Progenitor cell of endocrine pancreas (in vitro differentiated cells): ENCODE measurements at places on chromosomes 11 and 22.

- no peak for DNase-seq
Observed at GRCh38 chr22:35542939-35543516, 2.4 kb downstream of the RASD2 start.

GRCh38 chr22:17865183-17866055, 91.2 kb upstream of the BID start:
- DNase-seq = no peak

DNA sequence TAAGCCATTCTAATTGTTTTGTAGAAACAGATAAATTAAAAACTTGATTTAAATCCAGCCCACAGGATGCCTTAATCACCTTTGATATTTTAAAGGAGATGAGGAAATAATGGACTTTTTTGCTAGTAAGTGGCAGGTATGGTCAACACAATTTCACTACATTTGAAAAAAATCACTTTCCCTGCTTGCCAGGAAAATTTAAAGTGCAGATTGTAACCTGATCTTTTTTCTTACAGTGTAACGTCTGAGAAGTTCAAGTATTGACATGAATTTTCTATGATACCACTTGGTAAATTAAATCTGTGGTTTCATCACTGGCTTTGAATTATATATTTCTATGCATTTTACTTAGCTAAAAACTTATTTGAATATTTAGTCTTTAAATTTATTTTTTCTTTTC, 65.3 kb downstream of the ARHGEF12 start:
- DNase-seq = no peak

DNA sequence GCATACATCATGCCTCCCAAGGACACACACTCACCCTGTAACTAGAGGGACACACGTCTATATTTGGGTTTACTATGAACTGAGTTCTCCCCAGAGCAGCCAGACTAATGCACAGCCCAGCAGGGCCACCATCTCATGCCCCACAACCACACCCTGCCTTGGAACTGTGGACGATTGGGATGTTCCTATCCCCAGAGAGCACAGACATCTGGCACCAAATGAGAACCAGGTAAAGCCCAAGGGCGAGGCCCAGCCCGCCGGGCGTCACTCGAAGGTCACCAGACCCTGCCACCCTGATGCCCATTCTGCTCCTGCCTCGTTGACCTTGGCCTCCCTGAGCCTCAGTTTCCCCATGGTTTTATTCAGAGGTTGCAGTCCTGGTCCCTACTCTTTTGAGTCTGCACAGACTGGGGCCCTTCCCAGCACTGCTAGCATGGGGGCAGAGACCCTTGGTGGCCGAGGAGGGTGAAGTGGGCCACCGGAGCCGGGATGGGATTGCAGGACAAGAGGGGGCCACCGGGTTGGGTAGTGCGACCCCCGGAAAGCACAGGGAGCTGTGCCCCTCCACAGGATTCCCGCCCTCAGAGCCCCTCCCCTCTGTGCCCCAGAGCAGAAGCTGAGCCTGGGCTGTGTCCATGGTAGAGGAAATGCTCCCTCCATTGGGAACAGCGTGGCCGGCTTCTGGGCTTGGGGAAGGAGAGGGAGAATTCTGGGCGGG, 56.8 kb downstream of the IGLL5 start:
- peak; percentile 5 for DNase-seq

GRCh38 chr11:95680169-95680929, 109.2 kb downstream of the FAM76B start:
- no peak for DNase-seq

DNA sequence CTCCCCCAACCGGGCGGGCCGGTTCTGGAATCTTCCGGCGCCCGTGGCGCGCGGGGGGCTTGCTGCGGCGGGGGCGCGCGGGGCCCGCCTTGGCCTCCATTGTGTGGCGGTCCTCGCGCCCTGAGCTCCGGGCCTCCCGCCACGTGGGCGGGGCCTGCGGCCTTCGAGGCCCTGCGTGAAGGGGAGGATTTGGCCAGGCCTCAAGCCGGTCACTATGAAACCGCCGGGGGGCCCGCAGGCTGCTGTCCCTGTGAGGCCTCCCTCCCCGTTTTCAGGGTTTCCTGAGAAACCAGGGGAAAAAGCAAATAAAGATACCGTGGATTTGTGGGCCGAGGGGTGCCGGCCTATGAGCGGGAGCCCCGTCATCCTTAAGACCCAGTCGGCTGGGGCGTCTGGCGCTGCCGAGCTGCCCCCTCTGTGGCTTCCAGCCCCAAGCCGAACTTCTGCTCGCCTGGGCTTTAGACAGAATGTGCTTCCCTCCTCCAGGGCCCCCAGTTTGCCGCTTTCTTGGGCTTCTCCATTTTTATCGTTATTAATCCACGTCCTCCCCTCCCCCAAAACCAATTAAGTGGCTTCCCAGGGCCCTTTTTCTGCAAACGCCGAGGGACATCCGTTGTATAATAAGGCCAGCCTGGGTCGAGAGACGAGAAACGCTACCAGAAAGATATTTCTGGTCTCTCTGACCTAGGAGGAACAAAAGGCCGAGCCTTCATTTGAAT, 602 bp downstream of the EWSR1 start:
- DNase-seq = peak; percentile 53

DNA sequence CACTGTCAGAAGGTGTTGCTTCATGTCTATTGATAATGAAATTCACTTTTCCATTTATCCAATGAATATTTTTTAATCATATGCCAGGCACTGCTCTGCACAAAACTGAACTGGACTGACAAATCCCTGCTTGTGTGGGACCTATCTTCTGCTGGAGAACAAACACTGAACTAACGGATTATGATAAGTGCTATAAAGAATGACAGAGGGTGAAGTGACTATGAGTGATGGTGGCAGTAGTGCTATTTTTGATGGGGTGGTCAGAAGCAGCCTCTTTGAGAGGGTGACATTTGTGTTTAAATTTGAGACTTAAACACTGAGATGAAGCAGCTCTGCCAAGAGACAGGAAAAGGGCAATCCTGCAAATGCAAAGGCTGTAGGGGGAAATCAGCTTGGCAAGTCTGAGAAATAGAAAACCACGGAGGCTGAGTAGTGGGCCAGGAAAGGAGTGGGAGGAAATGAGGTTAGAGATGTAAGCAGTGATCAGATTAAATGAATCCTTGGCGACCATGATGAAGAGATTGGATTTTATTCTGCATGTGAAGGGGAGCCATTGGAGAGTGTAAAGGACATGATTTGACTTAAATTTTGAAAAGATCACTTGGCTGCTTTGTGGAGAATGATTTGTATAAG, 6.0 kb downstream of the TBCEL start:
- DNase-seq = no peak

GRCh38 chr11:12629601-12630313, 44.5 kb upstream of the TEAD1 start:
- no peak for DNase-seq

- DNase-seq = no peak
Observed at GRCh38 chr11:43626798-43627197, 53.7 kb upstream of the HSD17B12 start.

DNA sequence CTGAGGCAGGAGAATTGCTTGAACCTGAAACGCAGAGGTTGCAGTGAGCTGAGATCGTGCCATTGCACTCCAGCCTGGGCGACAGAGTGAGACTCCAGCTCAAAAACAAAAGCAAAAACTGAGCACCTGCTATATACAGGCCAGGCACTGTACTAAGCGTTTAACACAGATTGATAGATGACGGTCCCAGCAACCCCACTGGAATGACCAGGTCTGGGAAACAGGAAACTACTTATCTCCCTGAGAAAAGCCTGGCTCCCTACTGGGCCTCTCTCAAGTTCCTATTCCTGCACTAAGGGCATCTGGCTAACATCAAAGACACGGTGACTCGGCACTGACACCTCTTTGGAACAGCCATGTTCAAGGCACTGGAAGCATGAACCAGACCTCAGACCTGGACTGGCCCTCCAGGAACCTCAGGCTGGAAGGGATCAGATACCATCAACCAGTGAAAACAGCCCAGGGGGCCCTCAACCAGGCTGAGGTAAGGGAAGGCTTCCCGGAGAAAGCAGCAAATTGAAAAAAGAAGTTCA, 16.6 kb downstream of the ARAP1 start:
- DNase-seq = no peak

DNA sequence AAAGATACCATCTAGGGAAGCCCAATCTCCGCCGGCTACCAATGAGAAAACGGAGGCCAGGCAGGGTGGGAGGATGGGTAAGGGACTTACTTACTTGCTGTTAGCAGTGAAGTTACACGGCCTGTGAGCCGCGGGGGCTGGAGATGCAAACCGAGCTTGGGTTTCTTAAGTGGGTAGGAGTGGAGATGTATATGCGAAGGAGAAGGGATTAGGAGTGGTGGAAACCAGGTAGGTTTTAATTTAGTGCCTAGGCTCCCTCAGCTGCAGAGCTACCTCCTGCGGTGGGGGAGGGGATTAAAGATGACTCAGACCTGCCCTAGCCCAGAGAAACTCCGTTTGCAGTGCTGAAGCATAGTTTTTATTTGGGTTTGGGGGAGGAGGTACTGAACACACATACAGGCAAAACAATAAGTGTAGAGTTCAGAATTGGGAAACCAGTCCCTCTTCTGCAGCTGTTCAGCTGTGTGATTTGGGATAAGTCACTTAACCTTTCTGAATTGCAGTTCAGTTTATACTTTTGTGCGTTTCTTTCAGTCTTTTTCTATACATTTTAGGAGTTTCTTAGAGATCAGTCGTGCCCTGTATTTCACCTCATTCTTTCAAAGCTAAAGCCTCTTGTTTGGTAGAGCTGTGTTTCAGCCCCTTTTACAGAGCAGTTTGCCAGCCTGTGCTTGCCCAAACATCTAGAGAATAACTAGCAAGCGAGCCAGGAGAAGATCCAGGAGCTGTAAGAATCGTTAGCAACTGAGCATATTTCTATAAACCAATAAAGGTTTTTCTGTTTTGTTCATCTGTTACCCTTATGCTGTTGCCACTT, 596 bp upstream of the TNRC6B start:
- DNase-seq = no peak

DNA sequence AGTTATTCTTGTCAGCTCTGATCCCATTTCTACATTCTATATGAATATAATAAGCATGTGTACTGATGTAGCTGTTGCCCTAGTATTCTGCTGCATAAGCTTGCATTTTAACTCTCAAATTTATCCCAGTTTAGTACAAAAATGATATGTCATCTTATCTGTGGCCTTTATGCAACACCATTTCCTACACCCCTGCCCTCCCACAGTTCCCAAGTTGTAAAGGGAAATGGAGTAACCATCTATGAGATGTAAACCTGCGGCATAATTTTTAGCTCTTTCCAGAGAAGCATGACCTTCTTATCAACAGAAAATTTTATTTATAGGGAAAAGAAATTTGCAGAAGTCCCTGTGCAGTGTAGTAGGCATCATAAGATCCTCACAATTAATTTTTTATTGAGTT, 18.9 kb upstream of the CARD18 start:
- no peak for DNase-seq

DNA sequence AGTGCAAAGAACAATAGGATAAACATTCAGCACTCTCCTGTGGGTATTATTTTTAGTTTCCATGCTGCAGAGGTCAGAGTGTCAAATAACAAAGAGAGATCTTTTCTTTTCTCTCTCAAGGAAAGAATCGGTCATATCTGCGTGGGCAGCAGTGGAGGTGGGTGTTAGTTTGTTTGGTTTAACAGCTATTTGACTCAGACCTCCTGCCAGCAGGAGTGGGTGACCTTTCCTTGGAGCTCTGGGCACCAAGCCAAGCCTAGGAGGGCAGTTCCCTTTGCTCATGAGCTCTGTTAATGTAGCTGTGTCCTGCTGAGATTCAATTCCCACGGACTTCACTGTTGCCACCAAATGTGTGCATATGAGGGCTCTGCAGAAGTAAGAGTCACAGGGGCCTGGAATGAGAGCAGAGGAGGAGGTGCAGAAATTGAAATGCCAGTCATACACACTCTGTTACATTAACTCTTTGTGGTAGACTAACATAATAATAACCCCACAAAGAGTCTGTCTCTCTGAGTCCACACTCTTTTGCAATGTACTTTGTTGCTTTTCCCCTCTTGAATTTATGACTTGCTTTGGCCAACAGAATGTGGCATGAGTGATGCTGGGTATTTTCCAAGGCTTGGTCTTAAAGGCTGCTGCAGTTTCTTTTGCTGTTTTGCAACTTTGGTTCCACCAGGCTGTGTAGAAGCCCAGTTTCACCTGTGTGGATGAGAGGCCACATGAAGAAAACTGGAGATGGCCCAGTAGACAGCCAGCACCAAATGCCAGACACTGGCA, 76.0 kb upstream of the GRK3 start:
- DNase-seq = no peak

- no peak for DNase-seq
Observed at GRCh38 chr22:30284666-30285065, 4.6 kb downstream of the CASTOR1 start.

- peak; percentile 48 for DNase-seq
Observed at GRCh38 chr22:38843201-38843656, 599 bp downstream of the NPTXR start.

DNA sequence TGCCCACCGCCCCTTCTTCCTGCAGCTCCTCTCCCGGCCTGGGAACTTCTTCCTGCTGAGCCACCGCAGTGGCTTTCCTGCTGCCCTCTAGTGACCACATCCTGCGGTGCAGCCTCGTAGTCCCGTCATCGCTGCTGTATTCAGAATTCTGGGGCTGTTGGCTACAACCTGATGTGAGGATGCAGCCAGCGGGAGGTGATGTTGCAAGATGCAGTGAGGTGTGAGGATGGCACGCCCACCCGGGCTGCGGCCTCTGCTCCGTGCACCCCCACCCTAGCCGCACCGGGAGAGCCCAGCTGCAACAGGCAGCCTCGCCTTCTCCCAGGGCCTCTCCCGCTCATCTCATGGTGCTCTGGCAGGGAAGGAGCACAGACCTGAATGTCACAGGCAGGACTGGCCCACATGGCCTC, 10.1 kb downstream of the CHST1 start:
- DNase-seq = peak; percentile 76

GRCh38 chr11:110991661-110992355, 253.7 kb upstream of the POU2AF2 start:
- DNase-seq = no peak

- no peak for DNase-seq
Observed at GRCh38 chr11:134856056-134856971, 444.3 kb upstream of the B3GAT1 start.

DNA sequence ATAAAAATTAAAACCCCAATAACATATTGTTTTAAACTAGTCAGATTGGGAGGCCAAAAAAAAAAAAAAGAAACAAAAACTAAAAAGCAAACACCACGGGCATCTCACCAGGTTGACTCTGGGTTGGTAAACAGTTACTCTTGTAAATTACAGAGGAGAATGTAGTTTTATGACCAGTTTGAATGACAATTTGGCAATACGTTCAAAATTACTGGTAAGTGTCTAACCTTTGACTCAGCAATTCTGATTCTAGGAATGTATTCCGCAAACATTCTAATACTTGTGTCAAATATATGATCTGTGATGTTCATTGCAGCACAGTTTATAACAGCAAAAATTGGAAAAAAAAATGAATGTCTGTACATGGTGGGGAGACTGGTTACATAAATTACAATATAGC, 1376.0 kb downstream of the TBC1D22A start:
- DNase-seq = no peak

DNA sequence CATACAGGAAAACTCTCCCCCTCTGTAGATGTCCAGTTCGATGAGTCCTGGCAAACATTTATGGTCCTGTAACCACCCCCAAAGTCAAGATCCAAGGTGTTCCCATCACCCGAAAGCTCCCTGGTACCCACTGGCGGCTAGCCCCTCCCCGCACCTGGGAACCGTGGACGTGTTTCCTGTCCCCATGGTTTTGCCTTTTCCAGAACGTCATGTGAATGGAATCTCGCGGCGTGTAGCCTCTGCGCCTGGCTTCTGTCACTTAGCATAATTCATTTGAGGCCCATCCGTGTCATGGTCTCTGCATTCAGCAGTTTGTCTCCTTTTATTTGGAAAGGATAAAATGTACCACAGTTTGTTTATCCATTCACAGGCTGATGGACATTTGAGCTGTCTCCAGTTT, 106.3 kb downstream of the KCNQ1 start:
- DNase-seq = no peak

- DNase-seq = no peak
Observed at GRCh38 chr11:94641167-94641761, 74.1 kb downstream of the PIWIL4 start.
